ENCODE measurements at places on chromosomes 12 and 14.

GRCh38 chr12:68499616-68500015 is 111.1 kb upstream of the RAP1B start:
- no peaks in the 10 kb centered on the region for H3K36me3 ChIP-seq
- no peaks in the 10 kb centered on the region for H3K4me1 ChIP-seq
- H3K4me3 ChIP-seq, result no peak overlapping the region
- no peak for DNase-seq

DNA sequence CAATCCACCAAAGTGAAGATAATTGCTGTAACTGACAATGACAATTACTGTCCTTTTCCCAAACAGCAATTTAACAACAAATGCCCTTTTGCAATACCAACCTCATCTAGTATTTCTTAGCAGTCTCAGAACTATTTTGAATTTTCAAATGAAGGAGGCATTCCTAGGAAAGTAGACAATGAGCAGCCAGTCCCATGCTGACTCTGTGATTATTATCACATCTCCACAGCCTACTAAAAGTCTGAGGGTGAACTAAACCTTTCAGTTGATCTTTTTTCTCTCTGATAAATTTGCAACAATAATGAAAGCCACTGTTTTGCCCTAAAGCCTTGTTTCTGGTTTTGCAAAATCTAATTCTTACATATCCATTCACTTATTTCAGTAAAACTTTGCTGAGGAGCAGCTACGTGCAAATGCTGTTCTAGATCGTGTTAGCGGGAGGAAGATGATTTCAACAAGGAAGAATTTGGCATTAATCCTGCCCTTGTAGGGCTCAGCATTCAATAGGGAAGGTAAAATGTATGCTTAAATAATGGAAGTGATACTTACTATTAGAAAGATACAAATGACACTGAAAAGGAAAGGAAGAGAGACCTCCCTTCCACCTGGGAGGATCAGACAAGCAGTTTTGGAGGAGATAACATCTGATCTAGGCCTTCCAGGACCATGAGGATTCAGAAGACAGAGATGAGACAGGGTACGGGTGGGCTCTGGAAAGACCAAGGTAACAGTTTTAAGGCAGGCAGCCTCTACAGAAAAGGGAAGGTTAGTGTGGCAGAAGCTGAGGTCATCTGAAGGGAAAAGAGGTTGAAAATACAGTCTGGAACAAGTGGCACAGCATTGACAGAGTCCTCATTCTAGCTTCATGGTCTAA is 47.4 kb downstream of the SLC38A1 start:
- H3K36me3 ChIP-seq, result no peaks in the 10 kb centered on the region
- peak overlapping the region; percentile 4 for H3K27ac ChIP-seq
- DNase-seq, result no peak
- no peak overlapping the region for H3K4me3 ChIP-seq

GRCh38 chr14:94655169-94655710 is 43.0 kb downstream of the SERPINA3 start:
- DNase-seq, result no peak
- H3K27me3 ChIP-seq, result peaks cover 7% of the 10 kb centered on the region
- no peak overlapping the region for H3K27ac ChIP-seq
- peaks cover 4% of the 10 kb centered on the region for H3K36me3 ChIP-seq
- H3K4me1 ChIP-seq, result peaks cover 20% of the 10 kb centered on the region

DNA sequence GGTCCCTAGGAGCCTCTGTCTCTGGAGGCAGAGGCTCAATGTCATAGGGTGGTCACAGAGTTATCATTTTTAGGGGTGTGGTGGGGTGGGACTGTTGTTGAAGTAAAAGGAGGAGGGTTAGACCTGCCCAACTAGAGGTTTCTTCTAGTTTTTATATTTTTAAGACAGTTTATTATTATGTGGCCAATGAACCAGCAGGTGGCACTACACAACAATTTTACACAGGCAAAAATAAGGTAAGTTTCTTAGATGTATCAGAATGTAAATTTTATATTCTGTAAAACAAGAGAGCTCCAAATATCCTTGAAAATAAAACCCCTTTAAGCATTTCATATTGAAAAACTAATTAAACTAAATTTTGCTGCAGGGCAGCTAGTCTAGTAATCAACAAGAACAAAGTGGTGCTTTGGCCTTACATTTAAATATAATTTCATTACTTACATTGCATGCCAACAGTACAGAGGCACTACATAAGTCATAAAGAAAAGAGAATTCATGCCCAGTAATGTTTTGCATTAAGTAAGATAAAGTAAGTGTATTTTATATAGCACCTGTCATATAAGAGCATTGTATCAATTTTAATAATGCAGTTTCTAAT is 22.2 kb upstream of the OVCH1 start:
- no peaks in the 10 kb centered on the region for H3K4me1 ChIP-seq
- no peaks in the 10 kb centered on the region for H3K27me3 ChIP-seq
- no peaks in the 10 kb centered on the region for H3K36me3 ChIP-seq

- H3K27ac ChIP-seq, result no peak overlapping the region
- peaks cover 30% of the 10 kb centered on the region for H3K36me3 ChIP-seq
- no peak for DNase-seq
- H3K4me1 ChIP-seq, result no peaks in the 10 kb centered on the region
Observed at GRCh38 chr14:101320396-101320795, 240.9 kb upstream of the DIO3 start.

DNA sequence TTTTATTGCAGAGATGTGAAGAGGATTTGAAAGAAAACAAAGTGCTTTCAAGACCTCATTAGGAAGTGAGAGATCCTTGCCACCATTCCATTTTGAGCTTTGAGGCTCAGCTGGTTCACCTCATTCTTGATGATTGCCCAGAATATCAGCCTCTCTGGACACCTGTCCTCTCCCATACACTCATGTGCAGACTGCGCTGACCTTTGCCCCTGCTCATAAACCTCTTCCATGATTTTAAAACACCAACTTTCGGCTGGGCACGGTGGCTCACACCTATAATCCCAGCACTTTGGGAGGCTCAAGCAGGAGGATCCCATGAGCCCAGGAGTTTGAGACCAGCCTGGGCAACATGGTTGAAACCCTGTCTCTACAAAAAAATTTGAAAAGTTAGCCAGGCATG is 8.9 kb downstream of the COX14 start:
- H3K27ac ChIP-seq, result no peak overlapping the region
- no peaks in the 10 kb centered on the region for H3K4me1 ChIP-seq
- no peak for DNase-seq
- H3K4me3 ChIP-seq, result no peak overlapping the region
- H3K36me3 ChIP-seq, result no peaks in the 10 kb centered on the region
- peaks cover 3% of the 10 kb centered on the region for H3K27me3 ChIP-seq

DNA sequence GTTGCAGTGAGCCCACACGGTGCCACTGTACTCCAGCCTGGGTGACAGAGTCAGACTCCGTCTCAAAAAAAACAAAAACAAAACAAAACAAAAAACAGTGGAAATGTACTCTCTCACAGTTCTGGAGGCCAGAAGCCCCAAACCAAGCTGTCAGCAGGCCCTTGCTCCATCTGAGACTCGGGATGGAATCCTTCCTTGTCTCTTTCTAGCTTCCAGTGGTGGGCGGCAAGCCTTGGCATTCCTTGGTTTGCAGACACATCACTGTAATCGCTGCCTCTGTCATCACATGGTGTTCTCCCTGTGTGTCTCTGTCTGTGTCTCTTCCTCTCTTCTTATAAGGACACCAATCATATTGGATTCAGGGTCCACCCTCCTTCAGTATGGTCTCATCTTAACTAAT is 6.4 kb downstream of the TNS2 start:
- H3K36me3 ChIP-seq, result no peaks in the 10 kb centered on the region
- H3K4me3 ChIP-seq, result no peak overlapping the region
- peak overlapping the region; percentile 8 for H3K27ac ChIP-seq
- no peak for DNase-seq
- H3K4me1 ChIP-seq, result peaks cover 3% of the 10 kb centered on the region

GRCh38 chr12:79687711-79688260 is 3.0 kb downstream of the PAWR start:
- peaks cover 3% of the 10 kb centered on the region for H3K27me3 ChIP-seq
- no peaks in the 10 kb centered on the region for H3K36me3 ChIP-seq
- DNase-seq, result no peak
- no peak overlapping the region for H3K4me3 ChIP-seq

- no peak overlapping the region for H3K27ac ChIP-seq
- DNase-seq, result no peak
- H3K4me3 ChIP-seq, result no peak overlapping the region
- no peaks in the 10 kb centered on the region for H3K36me3 ChIP-seq
- H3K4me1 ChIP-seq, result no peaks in the 10 kb centered on the region
Observed at GRCh38 chr12:97638739-97639138, 176.1 kb downstream of the RMST start.

DNA sequence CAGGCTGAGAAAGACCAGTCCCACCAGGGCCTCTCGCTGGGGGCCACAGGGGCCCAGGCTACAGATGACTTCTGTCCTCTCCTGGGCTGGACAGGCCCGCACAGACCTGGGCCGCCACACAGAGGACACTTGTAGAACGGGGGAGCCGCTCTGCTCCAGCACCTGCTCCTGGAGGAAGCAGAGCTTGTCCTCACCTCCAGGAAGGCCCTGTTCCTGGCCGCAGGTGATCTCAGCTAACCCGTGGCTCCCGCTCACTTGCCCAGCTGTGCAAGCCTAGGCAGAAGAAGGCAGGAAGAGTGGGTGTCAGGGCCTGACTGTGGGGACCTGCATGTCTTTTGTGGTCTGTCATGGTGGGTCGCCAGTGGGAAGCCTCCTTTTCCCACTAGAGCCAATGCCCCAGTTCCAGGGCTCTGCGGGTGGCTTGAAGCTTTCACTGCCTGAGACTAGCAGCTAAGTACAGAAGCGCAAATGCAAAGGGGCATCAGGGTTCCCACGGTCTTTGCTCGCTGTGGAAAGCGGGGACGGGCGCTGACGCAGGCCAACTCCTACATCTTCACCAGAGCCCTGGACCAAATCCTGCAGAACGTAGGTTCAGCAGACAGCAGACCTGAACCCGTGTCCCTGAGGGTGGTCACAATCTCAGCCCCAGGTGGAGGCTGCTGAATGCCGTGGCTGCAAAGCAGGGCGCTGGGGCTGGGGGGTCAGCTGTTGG is 8.8 kb upstream of the CEP170B start:
- DNase-seq, result no peak
- no peak overlapping the region for H3K27ac ChIP-seq
- H3K4me1 ChIP-seq, result no peaks in the 10 kb centered on the region
- peaks cover 1% of the 10 kb centered on the region for H3K27me3 ChIP-seq
- no peak overlapping the region for H3K4me3 ChIP-seq
- no peaks in the 10 kb centered on the region for H3K36me3 ChIP-seq

DNA sequence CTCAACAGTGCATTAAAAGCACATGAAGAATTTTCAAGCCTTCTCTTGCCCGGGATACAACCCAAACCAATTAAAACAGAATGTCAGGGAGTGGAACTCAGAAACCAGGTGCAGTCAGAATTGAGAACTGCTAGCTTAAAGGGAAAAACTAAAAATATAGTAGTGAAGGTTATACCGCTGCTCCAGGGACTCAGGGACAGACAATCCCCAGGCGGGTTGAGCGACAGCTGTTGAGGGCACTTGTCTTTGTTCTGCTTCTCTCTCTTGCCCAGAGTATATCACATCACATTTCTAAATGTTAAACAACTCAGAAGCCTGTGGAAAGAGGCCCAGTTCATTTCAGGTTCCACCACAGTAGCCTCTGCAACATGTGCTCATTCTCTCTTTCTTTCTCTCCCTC is 93.1 kb downstream of the SLC5A8 start:
- H3K36me3 ChIP-seq, result no peaks in the 10 kb centered on the region
- H3K27me3 ChIP-seq, result no peaks in the 10 kb centered on the region
- H3K27ac ChIP-seq, result no peak overlapping the region
- H3K4me1 ChIP-seq, result no peaks in the 10 kb centered on the region
- DNase-seq, result no peak

- H3K4me1 ChIP-seq, result no peaks in the 10 kb centered on the region
- H3K4me3 ChIP-seq, result no peak overlapping the region
- no peak overlapping the region for H3K27ac ChIP-seq
Observed at GRCh38 chr12:50317203-50317602, 33.9 kb upstream of the LIMA1 start.

- H3K27ac ChIP-seq, result no peak overlapping the region
- peaks cover 11% of the 10 kb centered on the region for H3K36me3 ChIP-seq
- H3K4me3 ChIP-seq, result no peak overlapping the region
- DNase-seq, result no peak
- H3K4me1 ChIP-seq, result no peaks in the 10 kb centered on the region
- peaks cover 8% of the 10 kb centered on the region for H3K27me3 ChIP-seq
Observed at GRCh38 chr12:7155471-7156034, 25.4 kb downstream of the CLSTN3 start.

DNA sequence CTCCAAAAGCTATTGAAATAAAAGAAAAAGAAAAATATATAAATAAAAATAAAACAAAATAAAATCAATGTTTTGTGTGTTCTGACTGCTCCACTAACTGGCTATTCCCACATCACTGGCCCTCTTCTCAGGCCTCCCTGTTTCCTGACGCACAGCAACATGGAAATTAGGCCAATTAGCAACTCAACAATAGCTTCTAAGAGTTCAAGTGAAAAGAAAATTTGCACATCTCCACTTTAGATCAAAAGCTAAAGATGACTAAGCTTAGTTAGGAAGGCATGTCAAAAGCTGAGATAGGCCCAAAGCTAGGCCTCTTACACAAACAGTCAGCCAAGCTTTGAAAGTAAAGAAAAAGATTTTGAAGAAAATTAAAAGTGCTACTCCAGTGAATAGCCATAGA is 200.8 kb downstream of the DUSP6 start:
- no peaks in the 10 kb centered on the region for H3K27me3 ChIP-seq
- no peak overlapping the region for H3K4me3 ChIP-seq
- H3K4me1 ChIP-seq, result no peaks in the 10 kb centered on the region
- peaks cover 17% of the 10 kb centered on the region for H3K36me3 ChIP-seq
- no peak for DNase-seq

DNA sequence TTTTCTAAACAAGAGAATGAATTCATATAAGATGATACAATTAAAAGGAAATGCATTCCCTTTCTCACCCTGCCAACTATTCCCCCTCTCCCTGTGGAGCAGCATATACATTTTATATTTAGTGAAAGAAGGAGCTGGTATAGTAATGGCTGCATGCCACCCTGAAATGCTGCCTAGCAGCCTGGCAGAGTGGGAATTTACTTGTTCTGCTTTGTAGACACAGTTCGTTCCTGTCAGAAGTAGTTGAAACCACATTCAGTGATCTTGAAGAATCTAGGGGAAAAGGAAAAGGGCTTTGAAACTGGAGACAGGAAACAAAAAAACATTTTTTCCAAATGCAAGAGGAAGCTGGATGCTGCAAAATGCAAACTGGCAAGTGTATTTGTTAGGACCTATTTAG is 176.0 kb upstream of the PLEKHA5 start:
- H3K4me3 ChIP-seq, result no peak overlapping the region
- H3K36me3 ChIP-seq, result no peaks in the 10 kb centered on the region
- DNase-seq, result no peak
- H3K27me3 ChIP-seq, result no peaks in the 10 kb centered on the region
- H3K27ac ChIP-seq, result no peak overlapping the region
- H3K4me1 ChIP-seq, result peaks cover 22% of the 10 kb centered on the region

GRCh38 chr12:24896171-24896570 is 52.7 kb downstream of the BCAT1 start:
- no peaks in the 10 kb centered on the region for H3K36me3 ChIP-seq
- H3K4me3 ChIP-seq, result no peak overlapping the region
- peaks cover 8% of the 10 kb centered on the region for H3K4me1 ChIP-seq

- H3K27ac ChIP-seq, result peak overlapping the region; percentile 43
- no peak for DNase-seq
- H3K27me3 ChIP-seq, result no peaks in the 10 kb centered on the region
- H3K4me1 ChIP-seq, result peaks cover 4% of the 10 kb centered on the region
Observed at GRCh38 chr12:94458877-94459727, 565 bp downstream of the CEP83 start.

GRCh38 chr12:59808317-59808910 is 212.6 kb downstream of the SLC16A7 start:
- no peak overlapping the region for H3K4me3 ChIP-seq
- no peak for DNase-seq
- no peak overlapping the region for H3K27ac ChIP-seq
- no peaks in the 10 kb centered on the region for H3K36me3 ChIP-seq

All from glutamatergic neuron (in vitro differentiated cells).